ENCODE measurements at places on chromosomes 2 and 18. TPM values are rescaled to one million over a fixed set of nuclear protein-coding genes. Genes with fewer than 3 reads are reported as not detected.

DNA sequence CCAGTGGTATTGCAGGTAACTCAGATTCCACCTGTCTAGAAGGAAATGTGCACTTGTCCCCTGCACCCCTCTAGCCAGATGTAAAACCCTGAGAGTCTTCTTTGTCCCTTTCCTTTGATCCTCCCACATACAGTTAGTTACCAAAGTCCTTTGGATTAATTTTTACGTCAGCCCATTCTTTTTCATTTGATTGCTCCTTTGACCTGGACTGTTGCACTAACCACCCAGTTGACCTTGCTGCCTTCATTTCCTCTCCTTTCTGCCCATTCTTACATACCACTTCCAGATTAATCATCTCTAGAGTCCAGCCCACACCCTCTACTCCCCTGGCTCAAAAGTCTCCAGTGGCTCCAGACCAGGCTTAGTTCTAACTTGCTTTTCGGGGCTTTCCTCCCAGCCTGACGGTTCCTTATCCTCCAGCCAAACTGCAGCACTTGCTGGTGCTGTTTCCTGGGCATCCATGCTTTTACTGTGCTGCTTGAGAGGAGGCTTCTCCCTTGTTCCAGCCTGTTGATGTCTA is 99.3 kb downstream of the SPTBN1 start:
- DNase-seq, result no peak

DNA sequence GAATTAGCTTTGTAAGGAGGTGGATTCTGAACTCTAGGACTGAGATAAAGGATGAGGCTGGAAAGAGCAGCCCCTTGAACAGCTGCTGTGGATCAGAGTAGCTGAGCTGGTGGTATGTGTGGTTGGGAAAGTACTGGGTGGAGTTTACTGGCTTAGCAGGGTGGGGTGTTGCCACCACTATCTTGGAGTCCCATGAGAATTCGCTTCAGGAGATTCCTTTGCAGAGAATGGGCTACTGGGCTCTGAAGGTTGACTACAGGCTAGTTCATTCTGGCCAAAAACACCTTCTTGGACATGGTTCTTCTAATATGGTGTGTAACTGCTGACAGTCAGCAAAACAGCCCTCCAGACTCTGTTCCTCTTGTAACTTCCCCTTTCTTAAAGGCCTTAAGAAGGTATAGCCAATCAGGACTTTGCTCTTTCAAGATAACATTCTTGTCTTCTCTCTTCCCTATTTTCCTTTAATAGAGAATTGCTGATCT is 52.7 kb downstream of the TET3 start:
- DNase-seq, result no peak

GRCh38 chr2:30195016-30195415 is 36.3 kb upstream of the LBH start:
- DNase-seq, result no peak

DNA sequence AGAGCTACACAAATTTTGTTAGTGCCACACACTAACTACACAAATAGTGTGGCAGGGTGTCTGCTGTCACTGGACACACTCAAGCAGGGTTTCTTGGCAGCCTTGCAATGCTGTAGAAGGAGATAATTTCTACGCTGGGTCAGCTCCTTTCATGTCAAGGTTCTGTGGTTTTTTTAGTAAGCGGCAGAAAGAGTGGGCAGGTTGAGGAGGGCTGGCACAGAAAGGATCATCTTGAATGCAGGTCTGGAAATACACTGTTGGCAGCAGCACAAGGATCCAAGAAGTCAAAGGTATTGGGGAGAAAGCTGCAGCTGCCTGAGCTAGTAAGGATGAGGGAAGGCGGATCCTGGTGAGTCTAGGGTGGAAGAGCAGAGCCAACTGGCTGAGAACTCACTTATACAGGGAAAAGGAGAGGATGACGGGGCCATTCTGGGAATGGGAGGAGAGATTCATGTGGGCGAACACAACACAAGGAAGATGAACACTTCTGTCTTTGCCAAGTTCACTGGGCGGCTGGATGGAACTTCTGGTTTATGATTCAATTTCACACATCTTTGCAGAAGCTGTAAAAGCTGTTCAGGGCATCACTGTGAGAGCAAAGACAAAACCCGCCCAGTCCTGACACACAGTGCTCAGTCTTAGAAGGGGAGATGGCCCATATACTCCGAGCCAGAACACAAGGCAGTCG is 16.9 kb upstream of the CYRIA start:
- no peak for DNase-seq

UPP2 gene
- not detected for total RNA-seq

WNT6 gene
- 0.41 TPM for total RNA-seq

Measured in mucosa of descending colon (tissue), 3 donors.